Bone marrow (tissue), 2 donors: ENCODE measurements at places on chromosomes 5 and 9.

- no peak for DNase-seq
These were observed 106.5 kb downstream of the FANCC start for GRCh38 chr9:95211028-95211427.

GRCh38 chr5:159121061-159121460 is 21.3 kb upstream of the EBF1 start:
- no peak for DNase-seq

- DNase-seq = no peak
These were observed 422.4 kb downstream of the IRX1 start for GRCh38 chr5:4018007-4018406.

- no peak for DNase-seq
These were observed 1891.7 kb upstream of the WWC1 start for GRCh38 chr5:166399781-166400180.

DNA sequence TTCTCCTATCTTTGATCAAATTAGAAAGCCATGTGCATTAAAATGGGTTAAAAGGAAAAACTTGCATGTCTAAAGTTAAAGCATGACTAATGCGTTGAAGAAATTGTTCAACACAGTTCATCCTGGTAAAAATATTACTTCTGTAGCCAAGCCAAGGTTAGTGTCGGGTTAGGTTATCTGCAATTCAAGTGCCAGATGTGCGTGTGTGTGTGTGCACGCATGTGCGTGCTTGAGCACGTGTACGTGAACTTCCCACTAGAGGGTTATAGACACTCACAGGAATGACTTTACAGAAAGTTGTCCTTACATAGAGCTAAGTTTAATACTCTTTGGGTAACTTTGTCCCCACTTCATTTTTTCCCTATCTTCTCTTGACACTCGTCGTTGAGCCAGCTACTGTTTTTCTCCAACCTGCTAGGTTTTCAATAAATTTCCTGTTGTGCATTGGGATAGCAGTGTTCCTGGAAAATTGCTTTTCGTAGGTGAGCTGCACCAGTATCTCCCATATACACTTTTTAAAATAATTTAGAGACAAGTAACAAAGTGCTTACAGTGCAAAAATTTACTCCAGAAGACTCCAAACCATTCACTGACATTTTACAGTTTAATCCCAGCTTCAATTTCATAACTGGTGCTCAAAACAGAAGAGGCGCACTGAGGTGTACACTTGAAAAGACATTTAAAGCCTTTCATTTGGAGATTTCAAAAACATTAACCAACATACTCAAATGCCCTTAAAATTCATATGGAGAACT is 353.8 kb downstream of the NFIB start:
- no peak for DNase-seq

DNA sequence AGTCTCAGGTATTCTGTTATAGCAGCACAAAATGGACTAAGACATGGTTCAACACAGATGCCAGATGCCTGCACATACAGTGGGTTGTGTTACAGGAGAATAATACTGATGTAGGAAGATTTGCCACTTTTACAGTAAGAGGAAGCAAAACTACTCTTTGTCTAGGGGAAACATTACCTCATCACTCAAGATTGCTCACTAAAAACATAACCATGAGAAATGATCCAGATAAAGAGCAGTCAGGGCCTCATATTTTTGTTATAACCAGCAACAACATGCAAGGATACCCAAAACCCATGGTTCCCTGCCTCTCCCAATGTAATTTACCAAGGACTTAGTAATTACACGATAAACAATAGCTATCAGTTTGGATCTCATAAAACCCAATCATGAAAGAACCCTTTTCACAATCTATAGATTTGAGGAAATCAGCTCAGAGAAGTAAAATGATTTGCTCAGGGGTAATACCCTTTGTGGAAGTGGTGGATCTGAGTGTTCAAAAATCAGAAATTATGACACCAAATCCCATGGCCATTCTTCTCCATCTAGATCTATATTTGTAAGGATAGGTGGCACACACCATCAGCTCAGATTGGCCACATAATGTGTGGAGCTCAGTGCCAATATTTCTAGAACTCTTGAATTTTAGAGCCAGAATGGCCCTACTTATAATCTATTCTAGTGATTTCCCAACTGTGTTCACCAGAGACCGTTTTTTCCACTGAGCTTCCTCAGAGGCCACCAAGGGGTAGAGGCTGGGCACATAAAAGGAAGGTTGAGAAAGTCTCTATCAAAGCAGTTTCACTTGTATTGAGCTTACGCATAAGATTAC is 27.8 kb downstream of the DPYSL3 start:
- DNase-seq = no peak

DNA sequence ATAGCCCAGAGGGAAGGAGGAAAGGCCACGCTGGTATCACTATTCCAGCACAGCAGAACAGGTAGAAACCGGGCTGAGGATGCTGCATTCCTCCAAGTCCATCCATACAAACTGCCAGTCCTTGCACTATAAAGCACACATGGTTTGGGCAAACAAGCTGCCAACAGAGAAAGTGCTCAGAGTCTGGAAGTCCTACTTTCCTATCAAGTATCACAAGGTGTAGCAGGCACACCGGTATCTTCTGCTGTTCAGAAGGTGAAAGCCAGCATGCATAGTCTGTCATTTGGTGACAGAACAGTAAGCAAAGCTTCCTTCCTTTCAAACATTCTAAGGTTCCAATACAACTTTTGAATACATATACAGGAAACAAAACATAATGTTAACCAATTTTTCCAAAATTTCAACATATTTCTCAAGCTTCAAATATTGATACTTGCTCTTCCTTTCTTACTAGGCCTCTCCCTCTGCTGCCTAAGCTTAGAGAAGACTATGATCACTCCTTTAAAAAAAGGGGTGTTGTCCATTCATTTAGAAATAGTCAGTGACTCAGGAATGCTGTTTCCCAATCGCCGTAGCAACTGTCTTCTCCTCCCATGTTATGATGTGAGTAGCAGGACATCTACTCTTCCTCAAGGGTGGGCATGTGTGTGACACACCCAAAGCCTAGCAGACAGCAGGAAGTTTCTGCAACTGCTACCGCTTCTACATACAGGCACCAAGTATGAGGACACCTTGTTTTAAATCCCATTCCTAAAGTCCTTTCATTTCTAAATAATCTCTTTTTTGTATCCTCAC is 14.7 kb downstream of the DIAPH1 start:
- peak; percentile 14 for DNase-seq

- DNase-seq = no peak
These were observed 1576.5 kb downstream of the EFNA5 start for GRCh38 chr5:106094204-106094607.

DNA sequence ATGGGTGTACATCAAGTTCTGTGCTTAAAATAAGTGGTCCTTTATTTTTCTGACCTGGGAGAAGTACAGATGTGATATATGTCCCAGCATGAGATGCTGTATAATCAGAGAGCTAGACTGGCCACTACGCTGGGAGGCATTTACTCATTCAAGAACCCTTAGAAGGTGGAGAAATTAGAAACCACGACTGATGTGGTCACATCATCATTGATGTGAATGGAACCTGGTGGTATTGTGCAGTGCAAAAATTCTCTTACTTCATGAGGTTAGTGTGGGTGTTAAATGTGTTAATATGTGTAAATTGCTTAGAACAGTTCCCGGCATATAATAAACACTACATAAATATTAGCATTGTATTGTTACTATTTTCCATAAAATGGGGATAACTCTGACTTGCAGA is 69.5 kb upstream of the CKMT2 start:
- no peak for DNase-seq

DNA sequence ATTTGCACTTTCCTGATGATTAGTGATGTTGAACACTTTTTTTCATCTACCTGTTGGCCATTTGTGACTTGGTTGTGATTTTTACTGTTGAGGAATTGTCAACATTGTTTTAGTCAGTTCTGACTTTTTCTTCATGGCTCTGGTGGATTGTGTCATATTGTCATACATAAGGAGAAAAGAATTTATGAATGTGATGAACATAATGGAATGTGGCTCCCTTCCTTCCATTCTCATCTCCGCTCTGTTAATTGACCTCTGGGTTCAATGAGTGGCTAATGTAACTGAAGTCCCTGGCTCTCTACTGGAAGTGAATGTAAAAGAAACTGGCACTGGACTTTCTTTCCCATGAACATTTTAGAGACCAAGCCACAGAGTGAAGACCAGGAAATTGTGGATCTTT is 49.2 kb downstream of the KIAA1958 start:
- no peak for DNase-seq

DNA sequence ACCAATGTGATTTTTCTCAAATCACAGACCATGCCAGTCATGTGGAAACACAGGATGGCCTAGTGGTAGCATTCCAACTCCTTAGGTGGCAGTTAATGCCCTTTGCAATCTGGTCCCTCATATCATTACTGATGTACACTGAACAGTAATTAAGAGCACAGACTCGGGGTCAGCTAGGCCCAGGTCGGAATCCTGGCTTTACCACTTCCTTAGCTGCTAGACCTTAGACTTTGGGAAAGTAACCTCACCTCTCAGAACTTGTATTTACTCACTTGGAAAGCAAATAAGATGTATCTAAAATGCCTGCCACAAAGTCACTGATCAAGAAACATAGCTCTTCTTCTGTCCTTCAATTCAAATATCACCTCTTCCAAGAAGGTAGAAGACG is 112.8 kb downstream of the MAPKAP1 start:
- DNase-seq = no peak

DNA sequence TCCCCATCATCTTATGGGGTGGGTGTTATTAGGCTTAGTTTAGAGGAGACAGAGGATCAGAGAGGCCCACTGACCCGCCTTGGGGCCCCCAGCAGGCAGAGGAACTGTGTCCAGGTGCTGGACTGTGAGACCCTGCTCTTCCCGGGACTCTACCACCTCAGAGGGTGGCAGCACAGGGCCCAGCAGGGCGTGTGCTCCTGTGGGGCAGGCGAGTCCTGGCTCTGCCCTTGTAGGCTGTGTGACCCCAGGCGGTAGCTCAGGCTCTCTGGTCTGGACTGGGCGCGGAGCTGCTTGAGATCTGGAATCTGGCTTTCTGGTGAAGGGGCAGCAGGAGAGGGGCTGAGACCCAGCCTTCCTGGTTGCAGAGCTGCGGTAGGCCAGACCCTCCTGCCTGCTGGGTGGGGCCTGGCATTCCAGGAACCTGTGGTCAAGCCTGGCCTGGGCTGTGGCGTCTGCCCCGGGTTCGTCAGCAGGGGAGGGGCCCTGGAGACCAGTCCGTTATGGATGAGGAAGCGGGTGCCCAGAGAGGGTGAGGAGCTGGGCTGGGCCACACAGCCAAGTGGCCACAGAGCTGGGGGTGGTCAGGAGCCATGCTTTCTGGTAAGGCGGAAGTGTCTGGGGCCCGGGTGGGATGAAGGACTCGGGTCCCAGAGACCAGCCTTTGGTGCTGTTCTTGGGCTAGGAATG is 46.5 kb downstream of the RXRA start:
- no peak for DNase-seq

DNA sequence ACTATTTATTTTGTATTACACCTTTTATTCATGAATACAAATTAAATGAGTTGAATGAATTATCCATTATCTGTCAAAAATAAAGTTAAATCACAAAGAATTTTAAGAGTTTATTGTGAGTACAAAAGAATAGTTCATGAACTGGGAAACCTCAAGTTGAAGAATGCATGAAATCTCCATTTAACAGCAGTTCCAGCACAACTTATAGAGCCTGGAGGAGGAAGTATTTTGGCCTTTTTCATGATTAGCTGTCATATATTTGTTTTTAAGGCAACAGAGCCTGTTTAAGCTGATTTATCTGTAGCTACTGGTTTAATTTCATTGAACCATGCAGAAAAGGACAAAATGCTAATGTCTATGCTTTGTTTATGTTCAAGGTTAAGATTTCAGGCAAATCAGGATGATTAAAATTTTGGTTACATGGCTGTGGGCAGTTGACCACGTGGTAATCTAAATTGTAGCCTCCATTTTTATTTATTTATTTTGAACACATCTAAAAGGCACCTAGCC is 12.2 kb downstream of the SPINK1 start:
- DNase-seq = no peak

- DNase-seq = no peak
These were observed 25.9 kb upstream of the ECM2 start for GRCh38 chr9:92561374-92562330.

DNA sequence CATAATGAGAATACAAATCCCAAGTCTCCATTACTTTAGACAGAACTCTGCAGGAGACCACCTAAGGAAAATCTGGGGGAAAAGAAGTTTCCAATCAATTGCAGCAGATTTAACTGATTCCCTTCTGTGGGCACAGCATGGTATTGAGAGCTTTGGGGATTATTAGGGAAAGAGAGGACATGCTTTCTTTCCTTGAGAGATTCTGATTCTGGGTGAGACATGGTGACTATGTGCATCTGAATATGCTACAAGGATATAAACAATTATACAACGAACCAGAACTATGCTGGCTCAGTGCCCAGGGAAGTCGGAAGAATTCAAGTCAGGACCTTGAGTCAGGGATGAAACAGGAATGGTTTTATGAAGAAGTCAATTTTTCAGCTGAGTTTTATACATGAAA is 183.7 kb downstream of the PDE4D start:
- no peak for DNase-seq

DNA sequence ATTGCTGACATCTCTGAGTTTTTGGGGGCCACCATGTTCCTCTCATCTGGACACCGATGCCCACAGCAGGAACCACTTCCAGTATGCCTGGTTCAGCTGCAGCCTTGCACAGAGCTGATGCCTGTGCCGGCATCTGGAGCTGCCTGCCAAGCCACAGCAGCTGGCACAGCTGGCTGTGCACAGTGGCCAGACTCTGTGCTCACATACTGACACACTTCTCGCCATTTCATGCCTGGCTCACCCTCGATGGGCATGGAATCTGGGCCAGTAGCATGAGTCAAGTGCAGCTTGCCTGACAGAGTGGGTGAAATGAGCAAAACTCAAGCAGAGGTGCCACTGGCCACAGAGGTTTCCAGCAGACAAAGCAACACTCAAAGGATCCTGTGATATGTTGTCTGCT is 863.4 kb downstream of the DNAH5 start:
- no peak for DNase-seq

- DNase-seq = no peak
These were observed 16.3 kb downstream of the FBXW11 start for GRCh38 chr5:171989946-171990712.

- DNase-seq = no peak
These were observed 396.9 kb downstream of the ENC1 start for GRCh38 chr5:74243634-74244033.

- peak; percentile 69 for DNase-seq
These were observed 1.3 kb downstream of the MOB3B start for GRCh38 chr9:27528076-27528885.

DNA sequence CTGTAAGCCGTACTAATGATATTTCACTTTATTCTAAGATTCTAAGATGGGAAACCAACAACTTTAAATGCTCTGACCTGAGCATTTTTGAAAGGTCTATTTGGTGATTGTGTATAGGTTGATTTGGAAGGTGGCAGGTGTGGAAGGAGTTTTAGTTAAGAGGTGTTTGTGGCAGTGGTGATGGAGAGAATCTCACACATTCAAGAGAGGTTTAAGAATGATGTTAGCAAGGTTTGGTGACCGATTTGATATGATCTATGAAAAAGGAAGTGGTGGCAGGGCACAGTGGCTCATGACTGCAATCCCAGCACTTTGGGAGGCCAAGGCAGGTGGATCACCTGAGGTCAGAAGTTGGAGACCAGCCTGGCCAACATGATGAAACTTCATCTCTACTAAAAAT is 319.2 kb upstream of the CD180 start:
- no peak for DNase-seq

- peak; percentile 10 for DNase-seq
These were observed 21.1 kb downstream of the VCP start for GRCh38 chr9:35051069-35051967.
